ENCODE measurements at places on chromosomes 6 and 20. TPM values are rescaled to one million over a fixed set of nuclear protein-coding genes. Genes with fewer than 3 reads are reported as not detected.

GRCh38 chr20:32980990-32981389 lies 23.2 kb downstream of the SUN5 start:
- H3K36me3 ChIP-seq = no peaks in the 10 kb centered on the region
- H3K27me3 ChIP-seq = peaks cover 74% of the 10 kb centered on the region
- H3K27ac ChIP-seq = no peak overlapping the region
- no peak for DNase-seq
- H3K4me1 ChIP-seq = peaks cover 53% of the 10 kb centered on the region

DNA sequence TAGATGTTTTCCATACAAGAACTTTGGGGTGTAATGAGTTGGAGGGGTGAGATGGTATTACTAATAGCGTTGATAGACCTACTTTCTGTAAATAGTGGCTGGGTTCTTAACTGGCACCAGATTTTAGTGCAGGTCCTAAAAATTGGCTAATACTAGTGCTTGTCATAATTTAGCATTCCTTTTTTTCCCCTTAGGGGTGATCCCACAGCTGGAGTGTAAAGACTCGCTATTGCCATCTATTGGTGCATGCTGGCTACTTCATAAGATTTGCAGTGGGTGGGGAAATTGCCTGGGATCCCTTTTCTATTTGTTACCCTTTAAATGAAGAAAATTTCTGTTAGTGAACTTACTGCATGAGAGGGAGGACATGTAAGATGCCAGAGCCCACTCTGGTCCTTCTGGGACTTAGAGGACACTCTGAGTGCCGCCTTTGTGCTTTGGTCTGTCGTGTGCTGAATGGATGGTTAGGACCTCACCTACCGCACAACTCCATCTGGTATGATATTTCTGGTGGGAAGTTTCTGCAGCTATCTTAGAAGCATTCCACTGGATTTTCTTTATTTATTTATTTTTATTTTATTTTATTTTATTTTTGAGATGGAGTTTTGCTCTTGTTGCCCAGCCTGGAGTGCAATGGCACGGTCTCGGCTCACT lies 195.5 kb downstream of the JARID2 start:
- no peak overlapping the region for H3K4me3 ChIP-seq
- H3K27ac ChIP-seq = no peak overlapping the region
- peak; percentile 65 for DNase-seq
- peaks cover 15% of the 10 kb centered on the region for H3K4me1 ChIP-seq
- H3K36me3 ChIP-seq = no peaks in the 10 kb centered on the region

DNA sequence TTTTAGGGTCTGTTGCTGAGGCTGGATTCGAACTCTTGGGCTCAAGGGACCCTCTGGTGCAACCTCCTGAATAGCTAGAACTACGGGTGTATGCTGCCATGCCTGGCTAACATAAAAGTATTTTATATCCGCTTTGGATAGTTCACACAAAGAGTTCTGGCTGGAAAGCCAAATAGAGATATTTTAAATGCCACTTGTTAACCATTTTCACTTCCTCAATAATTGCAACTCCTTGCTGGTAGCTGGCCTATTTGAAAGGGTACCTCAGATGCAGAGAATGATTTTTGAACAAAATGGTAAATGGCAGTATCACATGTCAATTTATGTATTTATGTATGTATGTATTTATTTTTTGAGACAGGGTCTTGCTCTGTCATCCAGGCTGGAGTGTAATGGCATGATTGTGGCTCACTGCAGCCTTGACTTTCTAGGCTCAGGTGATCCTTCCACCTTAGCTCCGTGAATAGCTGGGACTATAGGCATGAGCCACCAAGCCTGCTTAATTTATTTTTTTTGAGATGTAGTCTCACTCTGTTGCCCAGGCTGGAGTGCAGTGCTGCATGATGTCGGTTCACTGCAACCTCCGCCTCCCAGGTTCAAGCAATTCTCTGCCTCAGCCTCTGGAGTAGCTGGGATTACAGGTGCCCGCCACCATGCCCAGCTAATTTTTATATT lies 12.9 kb upstream of the JARID2 start:
- H3K27ac ChIP-seq = no peak overlapping the region
- no peak for DNase-seq
- H3K36me3 ChIP-seq = no peaks in the 10 kb centered on the region
- no peak overlapping the region for H3K4me3 ChIP-seq

Gene PPP1R3G
- 1.3 TPM for polyA plus RNA-seq

- DNase-seq = no peak
- no peaks in the 10 kb centered on the region for H3K36me3 ChIP-seq
- no peak overlapping the region for H3K27ac ChIP-seq
- H3K4me3 ChIP-seq = no peak overlapping the region
- no peaks in the 10 kb centered on the region for H3K27me3 ChIP-seq
- no peaks in the 10 kb centered on the region for H3K4me1 ChIP-seq
Observed at GRCh38 chr6:85537055-85537494, 56.6 kb downstream of the SNX14 start.

Gene HCK
- polyA plus RNA-seq = 0.10 TPM

Gene CCN5
- polyA plus RNA-seq = 0.12 TPM

- DNase-seq = no peak
- no peak overlapping the region for H3K27ac ChIP-seq
- no peaks in the 10 kb centered on the region for H3K27me3 ChIP-seq
- H3K36me3 ChIP-seq = no peaks in the 10 kb centered on the region
- H3K4me3 ChIP-seq = no peak overlapping the region
- no peaks in the 10 kb centered on the region for H3K4me1 ChIP-seq
Observed at GRCh38 chr6:14964556-14965270, 281.2 kb upstream of the JARID2 start.

DNA sequence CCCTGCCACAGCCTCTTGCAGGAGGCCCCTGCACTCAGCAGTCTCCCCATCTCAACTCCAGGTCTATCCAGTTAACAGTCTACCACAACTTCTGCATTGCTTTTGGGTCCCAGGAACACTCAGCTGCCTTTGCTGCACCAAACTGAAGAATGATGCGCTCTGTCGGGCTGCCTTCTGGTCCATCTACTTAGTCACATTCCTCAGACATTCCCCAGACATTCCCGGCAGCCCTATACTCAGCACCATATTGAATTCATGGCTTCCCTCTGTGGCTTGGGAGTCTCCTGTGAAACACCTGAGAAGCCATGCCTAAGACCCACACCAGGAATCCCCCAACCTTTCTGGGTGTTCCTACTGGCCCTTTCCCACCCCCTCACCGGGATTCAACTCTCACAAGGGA lies 99.6 kb upstream of the COL21A1 start:
- no peaks in the 10 kb centered on the region for H3K36me3 ChIP-seq
- no peak overlapping the region for H3K4me3 ChIP-seq
- no peak for DNase-seq
- H3K4me1 ChIP-seq = no peaks in the 10 kb centered on the region

- no peak overlapping the region for H3K27ac ChIP-seq
- DNase-seq = no peak
- no peaks in the 10 kb centered on the region for H3K36me3 ChIP-seq
- H3K27me3 ChIP-seq = no peaks in the 10 kb centered on the region
Observed at GRCh38 chr6:144123421-144123820, 26.9 kb upstream of the STX11 start.

DNA sequence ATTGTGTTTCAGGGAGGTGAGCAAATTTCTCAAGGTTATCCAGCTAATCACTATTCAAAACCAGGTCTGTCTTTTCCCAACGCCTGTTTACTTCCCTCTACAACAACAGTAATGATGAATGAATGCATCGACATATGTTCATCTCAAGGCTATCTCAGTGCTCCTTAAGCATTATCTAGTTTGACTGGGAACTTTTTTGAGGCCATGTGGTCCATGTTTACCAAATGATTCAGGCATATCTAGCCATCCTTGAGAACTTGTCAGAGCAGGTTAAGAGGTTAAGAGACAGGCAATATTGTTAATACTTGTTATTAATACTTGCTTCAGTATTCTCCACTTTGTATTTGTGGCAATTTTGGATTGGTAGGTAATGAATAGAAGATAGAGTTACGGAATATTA lies 1038.4 kb upstream of the FLRT3 start:
- no peak overlapping the region for H3K27ac ChIP-seq
- DNase-seq = no peak
- H3K4me3 ChIP-seq = no peak overlapping the region
- no peaks in the 10 kb centered on the region for H3K4me1 ChIP-seq
- H3K27me3 ChIP-seq = no peaks in the 10 kb centered on the region
- H3K36me3 ChIP-seq = no peaks in the 10 kb centered on the region

Gene PLCB4
- 0.01 TPM for polyA plus RNA-seq

Gene MAP7
- not detected for polyA plus RNA-seq

DNA sequence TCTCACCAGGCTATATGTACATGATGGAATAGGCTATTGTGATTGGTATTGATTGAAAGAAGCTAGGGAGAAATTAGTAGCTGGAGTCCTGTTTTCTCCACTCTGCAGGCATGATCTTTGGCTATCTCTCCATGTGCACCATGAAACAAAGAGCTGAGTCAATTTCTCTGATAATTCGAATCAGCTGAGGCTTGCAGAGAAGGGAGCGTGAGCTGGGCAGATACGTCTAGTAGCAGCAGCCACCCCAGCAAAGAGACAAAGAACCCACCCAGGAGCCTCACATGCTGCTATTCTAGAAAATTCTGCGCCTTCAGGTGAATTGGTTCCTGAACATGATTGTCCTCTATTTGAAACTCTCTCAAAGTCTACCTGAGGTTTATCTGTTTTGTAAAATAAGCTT lies 6.9 kb upstream of the SGK1 start:
- H3K27me3 ChIP-seq = no peaks in the 10 kb centered on the region
- no peak for DNase-seq
- no peak overlapping the region for H3K4me3 ChIP-seq
- no peak overlapping the region for H3K27ac ChIP-seq
- no peaks in the 10 kb centered on the region for H3K36me3 ChIP-seq

DNA sequence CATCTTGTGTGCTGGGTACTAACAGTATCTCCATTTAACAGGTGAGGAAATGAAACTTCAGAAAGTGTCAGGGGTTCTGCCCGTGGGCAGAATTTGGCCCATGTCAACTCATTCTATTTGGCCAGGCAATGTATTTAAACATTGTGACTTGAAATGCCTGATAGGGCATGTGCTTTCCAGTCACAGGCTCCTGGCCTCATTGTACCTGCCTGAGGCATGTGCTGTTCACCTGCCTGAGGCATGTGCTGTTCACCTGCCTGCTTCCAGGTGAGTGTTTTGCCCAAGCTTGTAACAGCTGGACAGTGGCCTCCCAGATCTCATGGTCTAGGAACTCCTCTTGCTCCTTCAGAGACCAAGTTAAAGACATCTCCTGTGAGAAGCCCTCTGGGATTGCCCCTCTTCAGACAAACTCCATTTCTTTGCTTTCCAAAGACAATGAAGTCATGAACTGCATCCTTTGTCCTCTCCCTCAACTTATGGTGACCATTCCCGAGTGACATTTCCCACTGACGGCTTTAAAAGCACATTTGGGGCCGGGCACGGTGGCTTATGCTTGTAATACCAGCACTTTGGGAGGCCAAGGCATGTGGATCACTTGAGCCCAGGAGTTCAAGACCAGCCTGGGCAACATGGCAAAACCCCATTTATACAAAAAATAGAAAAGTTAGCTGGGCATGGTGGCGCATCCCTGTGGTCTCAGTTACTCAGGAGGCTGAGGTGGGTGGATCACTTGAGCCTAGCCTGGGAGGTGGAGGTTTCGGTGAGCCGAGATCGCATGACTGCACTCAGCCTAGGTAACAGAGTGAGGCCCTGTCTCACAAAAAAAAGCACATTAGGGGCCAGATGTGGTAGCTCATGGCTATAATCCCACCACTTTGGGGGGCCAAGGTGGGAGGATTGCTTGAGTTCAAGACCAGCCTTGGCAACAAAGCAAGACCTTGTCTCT lies 48.7 kb downstream of the BCAS4 start:
- H3K27me3 ChIP-seq = no peaks in the 10 kb centered on the region
- H3K36me3 ChIP-seq = no peaks in the 10 kb centered on the region
- no peak overlapping the region for H3K27ac ChIP-seq
- no peak overlapping the region for H3K4me3 ChIP-seq
- no peak for DNase-seq

DNA sequence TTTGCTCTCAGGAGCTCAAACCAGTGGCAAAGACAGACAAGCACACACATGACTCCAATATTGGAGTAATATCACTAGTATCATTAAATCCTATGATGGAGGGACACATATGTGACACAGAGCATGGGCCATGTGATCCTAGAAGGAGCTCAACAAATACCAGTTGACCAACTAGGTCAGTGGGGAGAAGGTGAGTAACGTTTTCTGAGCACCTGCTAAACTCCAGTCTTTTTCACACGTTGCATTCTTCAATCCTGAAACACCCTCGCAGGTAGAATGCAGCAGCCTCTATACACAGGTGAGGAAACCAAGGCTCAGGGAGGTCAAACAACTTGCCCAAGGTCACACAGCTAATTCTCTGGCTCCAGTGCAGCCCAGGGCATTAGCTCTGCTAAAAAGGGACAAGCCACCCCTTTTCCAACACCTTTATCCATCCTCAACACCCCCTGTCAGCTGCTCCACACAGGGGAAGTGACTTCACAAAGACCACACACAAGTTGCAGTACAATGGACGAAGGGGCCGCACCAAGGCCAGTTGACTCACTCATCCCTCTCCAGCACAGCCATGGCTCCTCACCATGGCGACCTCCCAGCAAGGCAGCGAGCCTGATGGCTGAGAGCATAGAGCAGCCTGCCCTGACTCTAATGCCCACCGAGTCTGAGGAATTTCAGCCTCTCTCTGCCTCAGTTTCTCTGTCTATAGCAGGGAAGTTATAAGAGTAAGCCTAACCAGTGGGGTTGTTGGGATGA lies 4.4 kb downstream of the CAPN11 start:
- H3K27me3 ChIP-seq = peaks cover 2% of the 10 kb centered on the region
- peaks cover 71% of the 10 kb centered on the region for H3K4me1 ChIP-seq
- DNase-seq = no peak
- H3K27ac ChIP-seq = no peak overlapping the region
- H3K36me3 ChIP-seq = no peaks in the 10 kb centered on the region
- H3K4me3 ChIP-seq = no peak overlapping the region

DNA sequence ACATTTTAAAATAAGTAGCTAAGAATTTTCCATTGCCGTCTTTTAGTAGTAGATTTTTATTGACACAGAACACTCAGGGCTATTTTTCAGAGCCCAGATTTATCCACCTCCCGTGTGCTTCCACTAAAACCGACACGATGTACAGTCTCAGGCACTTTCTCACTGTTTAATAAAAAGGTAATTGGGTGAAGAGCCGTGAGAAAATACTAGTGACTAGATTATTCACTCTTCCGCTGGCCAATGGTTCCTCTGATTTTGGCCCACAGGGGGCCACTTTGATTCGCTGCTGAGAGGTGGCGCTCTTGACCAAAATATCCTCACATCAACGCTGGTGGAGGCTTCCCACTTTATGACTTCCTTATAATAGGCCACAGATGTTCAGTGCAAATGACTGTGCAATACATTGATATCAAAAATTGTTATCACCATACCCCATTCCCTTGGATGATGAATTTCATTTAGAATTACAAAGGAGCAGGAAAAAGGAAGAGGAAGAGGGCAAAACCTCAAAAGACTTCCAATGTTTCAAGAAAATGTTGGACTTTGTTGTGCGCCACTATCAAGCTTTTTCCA lies 12.3 kb upstream of the HDDC2 start:
- H3K4me3 ChIP-seq = no peak overlapping the region
- H3K4me1 ChIP-seq = peaks cover 6% of the 10 kb centered on the region
- H3K27me3 ChIP-seq = peaks cover 16% of the 10 kb centered on the region
- no peaks in the 10 kb centered on the region for H3K36me3 ChIP-seq
- DNase-seq = peak; percentile 53
